ENCODE measurements at places on chromosomes 5 and 9.
A peak's percentile ranks its signal among the peaks of the same experiment; 100 is the strongest.

DNA sequence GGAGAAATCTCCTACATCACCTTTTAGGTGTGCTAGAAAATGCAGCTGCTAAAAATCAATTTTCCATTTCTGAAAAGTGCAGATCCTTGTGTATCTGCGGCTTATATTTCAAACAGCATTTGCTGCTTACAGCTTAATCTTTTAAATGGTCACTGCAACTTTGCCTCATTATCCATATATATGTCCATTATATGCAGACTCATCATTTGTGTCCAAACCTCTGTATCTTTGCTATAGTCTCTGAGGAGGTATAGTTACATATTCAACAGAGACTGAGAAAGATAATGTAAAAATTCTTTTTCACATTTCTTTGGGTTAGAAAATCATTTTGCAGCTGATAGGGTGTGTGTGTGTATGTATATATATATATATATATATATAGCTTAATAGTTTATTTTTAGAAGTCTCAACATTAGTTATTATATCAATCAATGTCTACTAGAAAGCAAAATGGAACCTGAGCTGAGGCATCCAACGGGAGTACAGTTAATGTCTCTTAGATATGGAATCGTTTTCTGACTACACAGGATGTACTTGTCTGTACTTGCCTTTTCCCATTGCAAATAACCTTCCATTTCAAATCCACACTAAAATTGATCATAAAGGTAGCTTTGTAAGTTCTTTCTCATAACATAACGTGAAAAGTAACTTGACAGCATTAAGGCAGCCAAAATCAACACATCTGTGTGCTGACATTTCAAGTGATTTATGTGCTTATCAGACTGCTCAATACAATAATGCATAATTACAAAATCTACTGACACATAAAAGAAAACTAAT lies 267.0 kb upstream of the HAPLN1 start:
- no peak for DNase-seq

- no peak for DNase-seq
Observed at GRCh38 chr9:15249042-15249818, 57.8 kb downstream of the TTC39B start.

DNA sequence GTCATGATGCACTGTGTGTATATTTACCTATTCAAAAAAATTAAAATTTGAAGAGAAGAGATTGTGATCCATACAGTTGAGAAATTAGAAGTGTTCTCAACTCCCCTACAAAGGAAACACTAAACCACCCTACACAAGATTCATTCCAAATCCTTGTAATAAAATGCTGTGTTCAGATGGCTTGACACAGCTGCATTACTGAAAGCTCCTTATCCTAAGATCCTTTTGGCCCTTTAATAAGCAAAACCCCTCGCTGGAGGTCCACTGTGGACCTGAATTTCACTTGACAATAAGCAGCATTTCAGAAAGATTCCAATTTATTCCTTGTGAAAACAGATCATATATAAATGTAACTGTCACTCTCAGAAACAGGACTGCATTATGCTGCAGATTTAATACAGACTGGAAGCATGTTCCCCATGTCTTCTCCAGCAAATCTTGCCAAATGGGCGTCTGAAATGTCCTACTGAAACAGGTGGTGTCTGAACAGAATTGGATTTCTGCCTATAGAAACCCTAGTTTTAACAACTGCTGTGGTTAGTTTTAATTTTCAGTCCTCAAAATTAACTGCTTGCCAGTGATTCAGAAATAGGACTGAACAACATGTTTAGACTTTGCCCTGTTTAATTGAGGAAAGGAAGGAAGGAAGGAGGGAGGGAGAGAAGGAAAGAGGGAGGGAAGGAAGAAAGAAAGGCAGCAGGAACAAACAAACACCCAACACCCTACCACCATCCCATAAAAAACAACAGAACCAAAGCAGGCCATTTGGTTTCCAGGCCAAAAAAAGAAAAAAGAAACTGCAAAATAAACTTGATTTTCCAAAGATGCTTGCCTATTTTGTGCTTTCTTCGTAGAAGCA lies 179.6 kb downstream of the MLLT3 start:
- peak; percentile 8 for DNase-seq

DNA sequence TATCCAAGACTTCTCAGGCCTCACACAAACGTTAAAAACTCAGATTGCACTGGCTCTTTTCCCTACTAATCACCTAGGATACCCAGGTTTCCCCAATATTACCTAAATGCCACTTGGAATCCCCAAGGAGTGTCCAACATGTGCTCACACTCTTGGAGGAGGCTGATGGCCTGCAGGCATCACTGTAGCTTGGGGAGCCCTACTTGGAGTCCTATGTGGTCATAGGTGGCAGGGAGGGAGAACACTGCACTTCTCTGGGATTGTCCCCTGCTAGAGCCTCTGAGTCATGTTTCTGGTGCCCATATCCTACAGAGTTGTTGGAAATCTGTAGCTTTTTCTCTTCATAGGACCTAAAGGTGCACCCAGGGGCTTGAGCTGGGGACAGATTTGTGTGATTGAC lies 433.7 kb downstream of the ARHGEF28 start:
- no peak for DNase-seq

GRCh38 chr5:58793888-58794657 lies 211.2 kb downstream of the RAB3C start:
- DNase-seq: no peak

- DNase-seq: no peak
Observed at GRCh38 chr9:89923961-89924504, 319.2 kb downstream of the GADD45G start.

DNA sequence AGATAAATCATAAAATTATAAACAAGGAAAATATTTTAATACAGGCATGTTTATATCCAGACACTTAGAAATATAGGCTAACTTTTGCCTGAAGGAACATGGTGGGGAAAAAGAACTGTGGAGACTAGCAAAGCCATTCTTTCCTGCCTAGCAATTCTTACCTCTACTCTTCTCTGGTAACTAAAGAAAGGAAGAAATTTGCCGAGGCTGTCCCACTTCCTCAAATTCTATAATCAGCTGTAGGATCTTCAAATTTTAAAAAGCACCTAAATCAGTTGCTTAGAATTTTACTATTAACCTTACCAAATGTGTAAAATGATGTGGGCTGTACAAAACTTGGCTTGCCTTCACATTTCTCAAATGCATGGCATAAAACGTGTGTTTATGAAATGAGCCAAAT lies 249.1 kb upstream of the SMARCA2 start:
- DNase-seq: no peak

- DNase-seq: no peak
Observed at GRCh38 chr5:140468188-140468587, 66.6 kb downstream of the ANKHD1 start.

GRCh38 chr9:107174441-107174840 lies 108.6 kb upstream of the RAD23B start:
- DNase-seq: no peak

GRCh38 chr5:126274076-126274762 lies 149.0 kb upstream of the GRAMD2B start:
- DNase-seq: no peak

GRCh38 chr5:126122942-126123341 lies 300.3 kb upstream of the GRAMD2B start:
- DNase-seq: no peak

- DNase-seq: no peak
Observed at GRCh38 chr5:61526207-61526519, 194.1 kb downstream of the ZSWIM6 start.

DNA sequence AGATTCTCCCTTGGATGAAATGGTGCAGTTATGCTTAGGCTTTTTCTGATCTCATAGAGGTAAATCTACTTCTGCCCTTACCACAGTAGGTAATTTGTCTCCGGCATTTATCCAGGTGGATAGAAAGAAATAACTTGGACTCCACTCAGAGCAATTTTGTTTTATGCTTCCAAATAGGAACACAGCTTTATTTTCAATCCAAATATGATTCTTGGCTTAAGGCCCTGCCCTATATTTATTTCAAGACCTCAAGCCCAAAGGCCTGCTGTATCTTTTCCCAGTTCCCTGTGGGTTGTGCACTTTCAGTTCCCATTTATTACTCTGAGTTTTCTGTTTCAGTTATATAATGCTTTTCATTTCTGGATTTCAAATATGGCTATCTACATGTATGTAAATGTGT lies 274.2 kb upstream of the SMC2 start:
- no peak for DNase-seq

DNA sequence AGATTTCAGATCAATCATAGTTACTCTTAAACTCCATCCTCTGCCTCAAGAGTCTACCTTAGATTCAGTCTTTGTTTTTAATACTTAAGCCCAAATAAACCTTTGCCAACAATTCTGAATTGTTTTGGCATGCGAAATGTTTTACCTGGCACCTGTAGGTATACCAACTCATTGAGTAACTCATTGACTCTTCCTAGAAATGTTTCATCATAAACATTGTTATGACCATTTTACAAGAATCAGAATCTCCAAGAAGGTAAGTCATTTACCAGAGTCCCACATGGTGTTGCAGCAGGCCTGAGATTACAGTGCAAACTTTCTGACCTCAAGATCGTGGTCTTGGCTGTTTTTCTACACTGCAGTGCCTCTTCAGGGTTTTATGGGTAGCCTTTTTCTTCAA lies 750.4 kb downstream of the BRINP1 start:
- no peak for DNase-seq

DNA sequence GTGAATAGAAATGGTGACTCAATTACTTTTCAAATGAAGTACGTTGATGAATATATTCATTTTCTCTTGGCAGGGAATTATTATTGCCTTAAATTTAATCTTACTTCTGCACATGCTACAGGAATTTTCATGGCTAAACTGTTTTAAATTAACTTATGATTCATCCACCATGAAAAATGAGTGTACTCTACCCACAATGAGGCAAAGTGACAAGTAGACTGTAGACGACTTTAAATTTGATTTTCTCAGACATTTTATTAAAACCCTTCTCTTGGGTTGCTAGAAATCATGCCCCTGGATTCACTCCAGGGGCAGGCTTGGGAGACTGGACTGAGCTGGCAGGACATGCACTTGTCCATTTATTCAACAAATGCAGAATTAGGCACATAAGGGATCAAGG lies 23.5 kb upstream of the ERAP2 start:
- no peak for DNase-seq

GRCh38 chr5:149277801-149278200 lies 6.1 kb downstream of the AFAP1L1 start:
- no peak for DNase-seq

DNA sequence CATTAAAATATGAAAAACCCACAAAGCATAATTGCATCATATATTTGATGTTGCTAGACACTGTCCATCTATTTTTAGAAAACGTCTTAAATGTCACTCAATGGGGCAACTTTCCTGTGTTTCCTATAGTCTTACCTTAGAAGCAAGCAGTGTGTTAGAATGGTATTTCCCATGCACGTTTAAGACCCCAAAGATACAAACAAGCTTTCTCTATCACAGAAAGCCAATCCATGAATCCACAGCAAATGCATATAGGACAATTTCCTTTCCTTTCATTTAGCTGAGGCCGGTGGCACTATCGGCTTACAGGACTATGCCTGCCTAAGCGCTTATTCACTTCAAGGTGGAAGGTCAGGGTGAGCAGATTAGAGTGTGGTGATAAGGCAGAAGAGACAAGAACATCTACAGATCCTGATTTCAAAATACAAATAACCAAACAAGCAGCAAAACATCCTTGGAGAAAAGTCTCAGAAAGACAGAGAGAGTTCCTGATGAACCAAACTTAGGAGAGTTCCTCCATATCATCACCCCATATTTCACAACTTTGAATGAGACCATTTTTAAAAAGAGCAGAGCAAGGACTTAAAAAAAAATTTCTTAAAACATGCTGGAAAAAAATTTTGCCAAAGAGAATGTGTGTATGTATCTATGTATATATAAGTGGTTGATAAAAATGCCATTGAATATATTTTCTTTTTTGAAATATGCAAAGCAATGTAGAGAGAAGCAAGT lies 57.2 kb downstream of the MEF2C start:
- no peak for DNase-seq

GRCh38 chr5:151023651-151024050 lies 3.3 kb downstream of the GPX3 start:
- no peak for DNase-seq

DNA sequence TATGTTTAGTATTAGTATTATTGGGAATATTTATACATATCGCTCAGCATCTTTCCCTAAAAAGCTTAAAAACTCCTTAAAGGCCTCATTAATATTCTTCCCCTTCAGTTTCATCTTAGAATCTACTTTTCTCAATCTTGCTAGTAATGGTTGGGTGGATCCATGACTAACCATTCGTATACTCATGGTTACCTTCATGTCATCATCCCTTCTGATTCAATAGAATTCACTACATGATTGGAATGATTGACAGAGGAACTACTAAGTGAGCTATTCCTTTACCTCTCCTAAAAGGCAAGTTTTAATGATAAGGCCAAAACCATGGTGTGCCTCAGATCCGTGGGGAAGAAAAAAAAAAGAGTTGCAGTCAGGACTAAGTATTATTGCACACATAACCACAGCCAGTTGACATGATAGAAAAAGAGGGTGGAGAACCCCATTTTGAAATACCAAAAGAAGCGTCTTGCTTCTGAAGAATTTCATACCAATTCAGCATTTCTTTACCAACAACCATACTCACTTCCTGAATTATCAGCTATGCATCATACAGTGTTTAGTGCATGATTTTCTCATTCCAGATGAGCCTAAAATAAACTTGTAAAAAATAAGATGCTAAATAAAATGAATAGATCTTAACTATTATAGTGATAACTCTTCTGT lies 624.6 kb downstream of the PDE4D start:
- DNase-seq: no peak

DNA sequence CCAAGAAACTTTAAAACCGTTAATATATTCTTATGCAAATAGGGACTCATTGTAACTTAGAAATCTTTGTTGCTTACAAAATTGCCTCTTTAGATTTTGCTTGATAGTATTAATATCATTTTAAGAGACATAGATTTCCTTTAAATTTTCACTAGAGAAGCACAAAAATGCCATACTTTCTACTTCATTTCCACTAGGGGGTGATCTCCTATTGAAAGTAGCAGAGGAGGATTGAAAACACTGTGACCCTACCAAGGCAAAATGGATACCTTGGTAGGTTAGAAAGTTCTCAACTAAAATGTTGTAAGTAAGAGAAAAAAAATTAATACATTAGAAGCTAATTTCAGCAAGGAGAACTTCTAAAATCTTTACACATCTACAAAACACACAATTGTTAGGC lies 204.9 kb downstream of the CHSY3 start:
- DNase-seq: peak; percentile 37

DNA sequence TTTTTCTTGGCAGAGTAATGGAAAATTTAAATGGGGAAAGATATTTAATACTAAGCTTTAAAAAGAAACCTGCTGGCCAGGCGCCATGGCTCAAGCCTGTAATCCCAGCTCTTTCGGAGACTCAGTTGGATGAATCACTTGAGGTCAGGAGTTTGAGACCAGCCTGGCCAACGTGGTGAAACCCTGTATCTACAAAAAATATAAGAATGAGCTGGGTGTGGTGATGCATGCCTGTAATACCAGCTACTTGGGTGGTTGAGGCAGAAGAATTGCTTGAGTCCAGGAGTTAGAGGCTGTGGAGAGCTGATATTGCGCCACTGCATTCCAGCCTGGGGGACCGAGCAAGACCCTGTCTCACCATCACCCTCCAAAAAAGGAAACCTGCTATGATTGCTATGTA lies 32.8 kb downstream of the TUT7 start:
- no peak for DNase-seq

- no peak for DNase-seq
Observed at GRCh38 chr5:84292788-84293653, 91.7 kb downstream of the EDIL3 start.

Measured in eye (tissue), 1 donor.